ENCODE measurements at places on chromosomes 5 and 9.

- no peak for DNase-seq
Measured at GRCh38 chr5:159921721-159922120, 5.4 kb downstream of the ADRA1B start.

DNA sequence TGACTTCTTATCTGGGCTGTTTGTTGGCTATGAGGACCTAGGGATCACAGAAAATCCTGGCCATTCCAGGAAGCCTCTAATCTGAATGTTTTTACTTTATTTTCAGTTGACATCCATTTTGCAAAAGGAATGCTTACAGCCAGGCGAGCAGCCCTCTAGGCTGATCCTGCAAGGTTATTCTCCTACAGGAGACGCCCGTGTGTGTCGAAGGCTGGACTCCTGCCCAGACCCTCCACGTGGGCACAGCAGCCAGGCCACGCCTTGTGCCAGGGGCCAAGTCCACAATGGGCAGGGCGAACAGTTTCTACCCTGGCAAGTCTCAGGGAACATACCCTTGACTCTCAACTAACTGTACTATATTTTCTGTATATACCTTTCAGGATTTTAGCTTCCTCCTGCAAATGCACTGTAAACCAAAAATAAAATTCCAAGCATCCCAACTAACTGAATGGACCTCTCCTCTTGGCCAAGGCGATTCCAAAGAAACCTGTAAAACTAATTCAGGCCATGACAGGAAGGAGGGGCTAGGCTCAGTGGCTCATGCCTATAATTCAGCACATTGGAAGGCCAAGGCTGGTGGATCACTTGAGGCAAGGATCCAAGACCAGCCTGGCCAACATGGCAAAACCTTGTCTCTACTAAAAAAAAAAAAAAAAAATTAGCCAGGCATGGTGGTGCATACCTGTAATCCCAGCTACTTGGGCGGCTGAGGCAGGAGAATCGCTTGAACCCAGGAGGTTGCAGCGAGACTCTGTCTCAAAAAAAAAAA is 5.7 kb downstream of the CMBL start:
- no peak for DNase-seq

- no peak for DNase-seq
Measured at GRCh38 chr5:141094481-141095262, at the start of gene PCDHB2. PCDHB2 (plus strand) TSS chr5:141094615; CDS start chr5:141094791, 176 bp downstream.

DNA sequence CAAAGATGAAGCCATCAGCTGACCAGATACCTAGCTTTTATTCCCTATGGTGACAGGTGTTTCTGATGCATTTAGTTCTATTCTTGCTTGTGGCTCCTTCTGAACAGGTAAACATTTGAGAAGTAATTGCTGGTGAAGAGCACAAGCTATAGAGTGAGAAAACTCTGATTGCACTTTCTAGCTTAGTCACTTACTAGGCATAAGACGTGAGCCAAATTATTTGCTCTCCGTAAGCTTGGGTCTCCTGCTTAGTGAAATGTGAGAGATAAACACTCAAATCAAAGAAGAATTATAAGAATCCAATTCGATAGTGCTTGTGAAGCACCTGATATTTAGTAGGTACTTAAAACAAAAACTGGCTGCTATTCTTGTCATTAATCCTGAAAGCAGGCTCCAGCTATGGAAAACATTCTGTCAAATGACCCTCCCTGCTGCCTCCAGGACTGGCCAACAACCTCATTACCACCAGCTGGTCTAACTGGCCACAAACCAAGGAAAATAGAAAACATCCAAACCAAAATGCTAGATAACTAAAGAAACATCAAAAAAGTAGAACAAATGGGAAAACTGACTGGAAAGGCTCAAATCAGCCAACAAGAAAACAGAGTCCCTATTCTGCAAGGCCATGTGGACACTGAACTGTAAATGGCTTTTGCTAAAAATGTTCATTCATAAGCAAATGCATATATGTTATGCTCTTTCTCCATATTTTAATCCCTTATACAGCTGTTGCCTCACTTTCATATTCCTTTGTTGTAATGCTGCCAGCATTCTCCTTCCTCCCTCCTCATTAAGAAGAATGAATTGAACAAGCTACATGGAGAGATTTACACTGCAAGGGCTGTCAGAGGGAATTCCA is 616.1 kb downstream of the DTWD2 start:
- DNase-seq, result no peak

DNA sequence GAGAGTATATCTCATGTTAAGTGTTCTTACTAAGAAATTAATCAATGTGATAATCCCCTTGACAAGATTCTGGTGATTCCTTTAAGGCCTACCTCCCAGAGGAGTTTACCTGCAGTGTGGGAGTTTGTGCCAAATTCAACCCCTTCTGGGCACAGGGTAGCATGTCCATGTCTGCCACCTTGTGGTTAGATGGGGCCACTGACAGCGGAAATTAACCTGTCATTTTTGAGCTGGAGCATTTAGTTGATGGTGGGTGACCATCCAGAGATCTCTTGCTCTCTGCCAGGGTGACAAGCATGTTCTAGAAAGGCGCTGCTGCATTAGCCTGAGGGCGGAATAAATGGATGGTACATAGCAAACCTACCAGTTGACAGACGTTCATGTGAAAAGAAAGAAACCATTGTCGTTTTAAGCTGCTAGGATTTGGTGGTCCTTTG is 132.2 kb downstream of the FBXO4 start:
- peak; percentile 23 for DNase-seq

- no peak for DNase-seq
Measured at GRCh38 chr5:58334035-58334434, 125.9 kb downstream of the PLK2 start.
